Stimulated activated CD8-positive, alpha-beta memory T cell treated with anti-CD3 and anti-CD28 coated beads, Interleukin-2, amount 100 ng/mL, for 1 hour (primary cell): ENCODE measurements at places on chromosomes 2 and 18.

DNA sequence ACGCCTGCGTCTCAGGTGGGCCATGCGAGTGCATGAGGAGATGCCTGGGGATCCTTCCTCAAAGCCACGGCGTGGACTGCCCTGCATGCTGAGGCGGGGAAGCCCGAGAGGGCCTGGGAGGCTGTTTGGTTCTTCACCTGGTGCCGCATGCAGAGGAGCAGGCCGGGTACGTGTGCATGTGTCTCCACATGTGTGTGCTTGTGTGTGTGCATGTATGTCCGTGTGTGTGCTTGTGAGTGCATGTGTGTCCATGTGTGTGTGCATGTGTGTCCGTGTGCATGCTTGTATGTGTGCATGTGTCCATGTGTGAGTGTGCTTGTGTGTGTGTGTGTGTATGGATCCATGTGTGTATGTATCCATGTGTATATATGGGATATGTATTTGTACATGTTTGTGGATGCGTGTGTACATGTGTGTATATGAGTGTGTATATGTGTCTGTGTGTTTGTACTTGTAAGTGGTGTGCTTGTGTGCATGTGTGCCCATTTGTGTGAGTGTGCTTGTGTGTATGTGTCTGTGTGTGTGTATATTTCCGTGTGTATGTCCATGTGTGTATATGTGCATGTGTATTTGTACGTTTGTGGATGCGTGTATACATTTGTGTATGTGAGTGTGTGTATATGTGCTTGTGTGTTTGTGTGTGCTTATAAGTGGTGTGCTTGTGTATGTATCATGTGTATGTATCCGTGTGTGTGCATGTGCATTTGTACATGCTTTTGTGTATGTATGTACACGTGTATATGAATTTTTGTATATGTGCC is 79.0 kb downstream of the PTGR3 start:
- no peak for DNase-seq

- no peak for DNase-seq
Measured at GRCh38 chr2:112301171-112301584, 25.8 kb downstream of the ZC3H6 start.

GRCh38 chr18:47748093-47748796 is 182.2 kb downstream of the SMAD2 start:
- DNase-seq: no peak

- no peak for DNase-seq
Measured at GRCh38 chr2:128307595-128307994, 11.1 kb downstream of the HS6ST1 start.

- DNase-seq: no peak
Measured at GRCh38 chr2:1659951-1660565, 84.3 kb downstream of the PXDN start.

DNA sequence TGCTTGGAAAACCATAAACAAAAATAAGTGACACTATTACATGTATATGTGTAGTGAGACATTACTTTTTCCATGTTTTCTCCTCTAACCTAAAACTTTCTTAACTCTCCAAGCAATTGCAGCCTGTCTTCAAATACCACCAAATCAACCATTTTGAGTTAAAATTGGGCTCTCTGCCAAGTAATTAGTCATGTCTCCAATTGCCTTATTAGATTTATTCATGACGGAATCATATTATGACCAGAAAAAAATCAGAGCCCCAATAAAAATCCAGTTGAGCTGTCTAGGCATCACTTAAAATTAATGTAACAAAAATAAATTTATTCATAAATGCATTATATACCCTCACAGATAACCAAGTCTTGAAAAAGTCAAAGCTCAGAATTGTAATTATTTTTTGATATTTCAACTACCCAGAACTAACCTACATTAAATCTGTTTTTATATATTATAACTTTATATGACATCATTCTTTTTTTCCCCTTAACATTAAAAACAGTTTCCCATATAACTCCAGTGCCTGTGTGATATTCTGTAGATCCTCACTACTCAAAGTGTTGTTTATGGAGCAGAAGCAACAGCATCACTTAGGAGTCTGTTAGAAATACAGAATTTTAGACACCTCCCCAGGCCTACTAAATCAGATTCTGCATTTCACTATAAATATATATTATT is 157.0 kb downstream of the ERBB4 start:
- DNase-seq: no peak

- no peak for DNase-seq
Measured at GRCh38 chr2:36302911-36303310, 52.7 kb upstream of the CRIM1 start.

GRCh38 chr2:222280795-222281194 is 18.0 kb downstream of the PAX3 start:
- no peak for DNase-seq

DNA sequence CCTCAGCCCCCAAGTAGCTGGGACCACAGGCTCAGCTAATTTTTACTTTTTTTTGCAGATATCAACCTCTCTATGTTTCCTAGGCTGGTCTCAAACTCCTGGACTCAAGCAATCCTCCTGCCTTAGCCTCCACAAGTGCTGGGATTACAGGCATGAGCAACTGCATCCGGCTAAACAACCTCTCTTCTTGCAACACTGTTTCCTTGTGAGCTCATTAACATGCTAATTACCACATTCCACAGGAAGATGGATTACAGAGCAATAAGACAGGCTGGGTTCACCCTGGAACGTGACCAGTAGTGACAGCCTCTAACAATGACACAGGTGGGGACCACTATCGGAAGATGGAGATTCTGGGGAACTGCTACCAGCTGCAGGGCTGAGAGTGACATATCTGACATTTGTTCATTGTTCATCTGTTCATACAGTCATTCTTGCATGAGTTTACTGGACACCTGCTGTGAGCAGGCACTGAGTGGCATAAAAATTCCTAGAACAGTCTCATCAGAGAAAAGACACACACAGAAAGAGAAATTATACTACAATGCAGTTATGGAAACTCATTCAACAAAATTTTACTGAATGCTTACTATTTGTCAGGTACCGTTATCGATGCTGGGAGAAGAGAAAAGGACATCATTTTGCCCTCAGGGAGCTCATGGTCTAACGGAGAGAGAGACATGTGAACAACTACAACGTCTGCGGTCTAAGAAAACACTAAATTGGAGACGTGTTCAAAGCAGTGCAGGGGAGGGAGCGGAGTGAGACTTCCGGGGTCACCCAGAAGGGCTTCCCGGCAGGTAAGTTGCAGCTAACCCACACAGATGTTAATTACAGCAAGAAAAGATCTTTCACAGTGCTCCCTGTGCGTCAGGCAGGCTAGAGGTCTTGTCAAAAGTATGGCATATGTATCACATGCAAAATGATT is 37.6 kb downstream of the PROC start:
- no peak for DNase-seq

DNA sequence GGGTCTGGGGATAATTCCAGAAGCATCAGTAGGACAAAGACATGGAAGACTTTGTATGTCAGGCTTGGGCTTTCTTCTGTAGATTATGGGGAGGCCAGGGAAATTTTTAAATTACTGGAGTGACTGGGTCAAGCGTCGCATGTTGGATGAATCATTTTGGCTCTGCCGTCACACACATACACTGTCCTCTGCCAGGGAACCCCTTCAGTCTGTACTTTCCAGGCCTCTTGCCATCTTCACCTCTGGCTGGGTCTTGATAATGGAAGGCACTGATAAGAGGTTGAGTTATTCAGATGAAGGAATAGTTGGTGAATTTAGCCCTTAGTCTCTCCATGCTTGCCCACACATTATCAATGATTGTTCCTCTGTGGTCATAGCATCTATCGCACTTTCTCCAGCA is 895.1 kb upstream of the CELF4 start:
- DNase-seq: no peak

DNA sequence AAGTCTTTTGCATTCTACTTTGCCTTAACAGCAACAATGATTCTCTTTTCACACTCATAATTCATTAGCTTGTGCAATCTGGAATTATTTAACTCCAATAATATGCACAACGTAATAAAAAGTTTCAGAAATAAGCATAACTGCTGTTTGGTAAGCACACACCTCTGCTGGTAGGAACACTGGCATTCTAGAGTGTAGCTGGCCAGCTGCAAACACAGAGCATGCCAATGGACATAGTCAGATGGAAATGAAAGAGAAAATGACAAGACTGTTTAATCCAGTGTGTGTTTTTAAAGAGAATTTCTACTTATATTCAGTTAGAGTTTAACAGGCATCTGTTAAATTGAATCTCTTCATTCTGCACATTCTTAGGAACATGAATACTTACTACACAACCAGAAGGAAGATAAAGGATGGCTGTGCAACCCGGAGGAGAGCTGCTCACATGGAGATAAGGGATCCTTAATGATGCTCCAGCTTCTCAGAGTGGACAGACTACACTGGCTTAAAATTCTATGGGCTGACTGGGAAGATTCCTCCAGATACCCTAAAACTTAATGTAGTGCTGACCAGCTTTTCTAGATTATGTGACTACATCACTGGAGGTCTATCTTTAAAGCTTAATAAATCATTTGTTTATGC is 94.6 kb upstream of the CHAC2 start:
- no peak for DNase-seq

GRCh38 chr2:136116813-136117390 is 1.0 kb downstream of the CXCR4 start:
- DNase-seq: no peak

GRCh38 chr2:14944562-14945346 is 312.2 kb downstream of the LRATD1 start:
- DNase-seq: no peak

DNA sequence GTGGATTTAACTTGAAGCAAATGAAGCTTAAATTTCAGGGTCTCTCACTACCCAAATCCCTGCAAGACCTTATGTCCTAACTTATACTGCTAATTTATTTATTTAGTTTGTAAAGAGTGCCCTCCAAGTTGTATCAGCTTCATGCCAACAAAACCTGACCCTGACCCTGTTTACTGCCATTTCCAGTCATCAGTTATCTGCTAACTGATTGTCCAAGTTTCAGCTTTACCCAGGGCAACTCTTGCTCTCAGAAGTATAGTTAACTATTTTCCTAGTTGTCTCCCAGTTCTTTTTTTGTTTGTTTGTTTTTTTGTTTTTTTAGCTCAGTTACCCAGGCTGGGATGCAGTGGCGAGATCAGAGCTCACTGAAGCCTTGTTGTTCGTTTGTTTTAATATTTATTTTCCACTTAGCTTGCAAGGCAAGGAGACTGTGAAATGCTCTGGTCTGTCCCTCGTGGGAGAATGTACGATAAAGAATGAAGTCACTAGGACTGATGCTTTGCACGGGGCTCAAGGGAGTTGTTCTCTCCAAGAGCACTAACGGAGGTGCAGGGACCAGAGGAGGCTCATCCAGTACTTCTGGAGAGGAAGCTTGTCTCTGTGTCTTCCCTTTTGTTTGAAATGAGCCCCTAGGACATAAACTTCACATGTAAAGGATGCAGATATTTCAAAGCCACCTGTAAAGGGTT is 35.3 kb downstream of the MYOM1 start:
- DNase-seq: no peak

- no peak for DNase-seq
Measured at GRCh38 chr2:165163761-165164160, 40.1 kb downstream of the SCN3A start.

- DNase-seq: no peak
Measured at GRCh38 chr2:180707884-180708205, 272.6 kb upstream of the UBE2E3 start.

GRCh38 chr18:34965108-34965507 is 76.1 kb upstream of the MAPRE2 start:
- no peak for DNase-seq

- DNase-seq: no peak
Measured at GRCh38 chr2:84257831-84258230, 201.2 kb downstream of the SUCLG1 start.

DNA sequence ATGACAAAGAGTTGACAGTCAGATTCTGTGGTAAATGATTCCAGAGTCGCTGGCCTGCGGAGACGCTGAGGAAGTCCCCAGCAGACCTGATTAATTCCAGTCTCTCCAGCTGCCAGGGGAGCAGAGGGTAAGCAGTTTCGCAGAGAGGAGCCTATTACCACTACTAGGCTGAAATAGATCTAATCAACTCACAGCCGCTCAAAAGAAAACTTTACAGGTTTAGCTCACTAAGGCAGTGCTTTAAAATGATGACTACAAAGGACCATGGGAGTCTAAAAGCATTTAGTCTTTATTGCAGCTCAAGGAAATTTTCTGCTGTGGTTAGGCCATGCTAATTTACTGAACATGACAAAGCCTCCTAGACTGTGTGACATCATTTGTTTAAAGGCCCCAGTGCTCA is 445.6 kb upstream of the POU3F3 start:
- no peak for DNase-seq

DNA sequence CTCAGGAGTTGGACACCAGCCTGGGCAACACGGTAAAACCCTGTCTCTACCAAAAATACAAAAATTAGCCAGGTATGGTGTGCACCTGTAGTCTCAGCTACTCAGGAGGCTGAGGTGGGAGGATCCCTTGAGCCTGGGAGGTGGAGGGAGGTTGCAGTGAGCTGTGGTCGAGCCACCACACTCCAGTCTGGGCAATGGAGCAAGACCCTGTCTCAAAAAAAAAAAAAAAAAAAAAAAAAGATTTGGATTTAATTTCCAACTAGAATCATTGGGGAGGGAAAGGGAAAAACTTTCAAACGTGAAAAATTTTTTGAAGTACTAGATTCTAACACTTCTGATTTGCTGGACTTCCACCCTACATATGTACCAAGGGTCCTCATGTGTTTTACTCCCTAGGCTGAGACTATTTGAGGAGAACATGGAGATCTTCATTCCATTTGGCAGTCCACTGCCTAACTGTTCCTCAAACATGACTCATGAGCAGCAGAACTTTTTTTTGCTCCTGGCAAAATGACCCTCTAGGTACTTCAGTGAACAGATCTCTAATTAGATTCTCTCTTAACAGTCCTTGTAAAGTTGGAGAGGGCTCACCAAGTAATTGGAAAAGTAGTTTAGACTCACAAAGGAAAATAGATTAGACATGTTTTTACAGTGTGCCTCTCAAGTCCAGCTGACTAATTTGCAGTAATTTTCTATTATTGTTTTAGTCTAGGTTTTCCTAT is 267.6 kb downstream of the METTL4 start:
- no peak for DNase-seq

GRCh38 chr2:112644155-112644932 is 1.4 kb upstream of the SLC20A1 start:
- DNase-seq: no peak

DNA sequence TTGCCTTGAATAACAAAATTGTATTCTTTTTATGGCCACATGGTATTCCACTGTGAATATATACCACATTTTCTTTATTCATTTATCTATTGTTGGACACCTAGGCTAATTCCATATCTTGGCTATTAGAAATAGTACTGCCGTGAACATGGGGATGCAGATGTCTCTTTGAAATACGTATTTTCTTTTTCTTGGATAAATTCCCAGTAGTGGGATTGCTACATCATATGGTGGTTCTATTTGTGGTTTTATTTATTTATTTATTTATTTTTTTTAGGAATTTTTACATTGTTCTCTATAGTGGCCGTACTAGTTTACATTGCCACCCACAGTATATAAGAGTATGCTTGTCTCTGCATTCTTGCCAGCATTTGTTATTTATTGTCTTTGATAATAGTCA is 679.8 kb upstream of the NRXN1 start:
- DNase-seq: no peak

GRCh38 chr2:84880645-84881521 is at the start of gene TRABD2A:
TSS of gene TRABD2A (minus strand) at chr2:84881084. CDS start at chr2:84881039, 45 bp downstream.
- no peak for DNase-seq

GRCh38 chr2:234373060-234373459 is 123.8 kb downstream of the ARL4C start:
- no peak for DNase-seq

- DNase-seq: no peak
Measured at GRCh38 chr2:171712051-171712450, 24.8 kb downstream of the DYNC1I2 start.
